ENCODE measurements at places on chromosomes 2 and 18.

GRCh38 chr18:59834267-59834666 lies 65.5 kb upstream of the PMAIP1 start:
- DNase-seq: no peak

GRCh38 chr2:67046591-67046990 lies 350.5 kb upstream of the ETAA1 start:
- DNase-seq: no peak

DNA sequence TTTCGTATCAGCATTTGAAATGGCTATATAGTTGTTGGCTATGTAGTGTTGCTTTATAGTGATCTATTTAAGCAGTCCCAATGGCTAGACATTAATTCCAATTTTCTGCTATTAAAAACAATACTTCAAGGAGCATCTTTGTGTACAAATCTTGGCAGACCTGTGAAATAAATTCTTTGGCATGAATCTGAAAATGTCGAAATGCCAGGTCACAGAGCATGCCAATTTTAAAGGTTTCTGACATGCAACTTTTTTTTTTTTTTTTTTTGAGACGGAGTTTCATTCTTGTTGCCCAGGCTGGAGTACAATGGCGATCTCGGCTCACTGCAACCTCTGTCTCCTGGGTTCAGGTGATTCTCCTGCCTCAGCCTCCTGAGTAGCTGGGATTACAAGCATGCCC lies 26.8 kb upstream of the CABLES1 start:
- DNase-seq: no peak

DNA sequence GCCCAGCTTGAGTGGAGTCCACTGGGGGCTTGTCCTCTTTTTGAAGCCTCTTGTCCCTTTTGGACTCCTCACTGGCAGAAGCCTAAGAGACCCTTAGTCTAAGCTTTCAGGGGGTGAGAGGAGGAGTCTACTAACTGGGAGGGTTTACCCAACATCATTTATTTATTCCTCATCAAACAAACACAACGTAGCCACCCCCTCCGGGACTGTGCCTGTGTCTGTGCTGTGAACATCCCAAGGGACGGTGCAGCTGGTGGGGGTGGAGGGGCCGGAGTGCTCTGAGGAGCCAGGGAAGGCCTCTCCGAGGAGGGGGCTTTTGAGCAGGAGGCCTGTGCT lies 42.7 kb upstream of the TAF1B start:
- DNase-seq: no peak

DNA sequence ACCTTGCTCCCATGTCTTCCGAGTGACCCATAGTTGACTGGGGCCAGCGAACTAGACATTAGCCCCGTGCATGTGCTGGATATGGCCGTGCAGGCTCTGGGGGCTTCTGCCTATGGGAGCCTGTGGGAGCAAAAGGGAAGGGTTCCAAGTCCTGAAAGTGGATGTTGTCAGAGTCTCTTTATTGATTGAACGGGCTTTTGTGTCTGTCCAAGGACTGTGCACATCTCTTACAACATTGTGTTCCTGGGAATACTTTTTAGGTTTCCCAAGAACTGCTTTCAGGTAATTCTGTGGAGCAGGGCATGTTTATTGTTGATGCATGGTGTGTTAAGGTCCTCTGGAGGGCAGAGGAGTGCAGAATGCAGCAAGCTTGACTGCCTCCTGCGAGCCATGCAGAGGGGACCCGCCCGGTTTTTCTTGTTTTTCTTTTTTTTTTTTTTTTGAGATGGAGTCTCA lies 5.0 kb downstream of the RNF144A start:
- DNase-seq: no peak

DNA sequence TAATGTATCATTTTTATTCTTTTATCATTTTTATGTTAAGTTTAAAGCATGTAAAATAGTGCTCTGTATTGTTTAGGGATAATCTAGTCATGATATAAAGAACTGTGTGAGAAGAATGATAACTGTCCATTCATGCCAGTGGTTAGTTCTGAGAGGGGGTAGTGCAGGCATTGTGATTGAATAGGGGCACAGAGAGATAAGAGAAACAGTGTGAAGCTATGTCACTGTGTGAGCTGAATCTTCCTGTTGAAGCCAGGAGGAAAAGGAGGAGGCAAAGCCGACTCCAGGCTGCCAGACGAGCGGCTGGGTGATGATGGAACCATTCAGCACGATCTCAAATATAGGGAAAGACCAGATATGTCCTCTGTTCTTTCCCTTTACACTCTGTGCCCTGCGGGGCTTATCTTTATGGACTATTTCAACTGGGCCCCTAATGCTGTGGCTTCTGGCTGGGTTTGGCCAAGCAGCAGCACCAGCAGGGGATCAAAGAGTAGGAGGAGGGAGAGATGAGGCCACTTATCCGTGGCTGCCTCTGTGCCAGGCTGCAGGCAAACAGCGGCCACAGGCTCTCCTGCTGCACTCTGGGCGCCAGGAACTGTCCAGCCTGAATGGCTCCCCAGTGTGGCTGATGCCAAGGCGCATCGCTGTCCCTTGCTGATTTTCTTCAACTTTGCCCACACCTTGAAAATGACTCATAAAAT lies 128.0 kb downstream of the SPP2 start:
- no peak for DNase-seq

DNA sequence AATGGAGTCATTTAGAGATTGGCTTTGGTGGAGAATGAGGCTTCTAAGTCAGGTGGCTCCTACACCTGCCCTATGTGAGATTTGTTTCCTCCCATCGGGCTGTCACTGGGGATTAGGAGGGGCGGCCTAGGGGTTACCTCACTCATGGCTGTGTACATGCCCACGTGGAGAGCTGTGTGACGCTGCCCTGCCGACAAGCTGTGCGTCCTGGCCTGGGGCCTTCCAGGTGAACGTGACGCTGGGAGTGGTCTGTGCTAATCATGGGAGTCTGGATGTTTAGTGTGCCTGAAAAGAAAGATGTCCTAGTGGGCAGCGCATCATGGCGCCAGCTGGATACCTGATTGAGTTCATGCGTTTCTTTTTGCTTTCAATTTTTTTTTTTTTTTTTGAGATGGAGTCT lies 14.0 kb downstream of the ASB1 start:
- DNase-seq: no peak

DNA sequence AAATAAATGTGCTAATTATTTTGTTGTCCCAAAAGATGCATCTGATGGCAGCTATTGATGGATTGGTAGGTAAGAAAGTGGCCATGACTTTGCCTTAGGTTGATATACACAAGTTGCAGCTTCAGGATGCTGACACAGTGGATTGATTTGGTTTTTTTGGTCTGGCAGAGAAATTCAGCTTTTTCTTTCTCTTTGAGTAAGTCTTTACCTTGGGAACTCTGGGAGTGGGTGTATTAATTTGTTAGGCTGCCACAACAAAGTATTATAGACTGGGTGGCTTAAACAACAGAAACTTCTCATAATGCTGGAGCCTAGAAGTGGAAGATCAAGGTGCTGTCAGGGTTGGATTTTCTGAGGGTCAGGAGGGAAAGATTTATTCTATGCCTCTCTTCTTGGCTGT lies 19.8 kb upstream of the ICOS start:
- DNase-seq: no peak

- no peak for DNase-seq
Observed at GRCh38 chr2:231676243-231676642, 32.1 kb upstream of the PTMA start.

DNA sequence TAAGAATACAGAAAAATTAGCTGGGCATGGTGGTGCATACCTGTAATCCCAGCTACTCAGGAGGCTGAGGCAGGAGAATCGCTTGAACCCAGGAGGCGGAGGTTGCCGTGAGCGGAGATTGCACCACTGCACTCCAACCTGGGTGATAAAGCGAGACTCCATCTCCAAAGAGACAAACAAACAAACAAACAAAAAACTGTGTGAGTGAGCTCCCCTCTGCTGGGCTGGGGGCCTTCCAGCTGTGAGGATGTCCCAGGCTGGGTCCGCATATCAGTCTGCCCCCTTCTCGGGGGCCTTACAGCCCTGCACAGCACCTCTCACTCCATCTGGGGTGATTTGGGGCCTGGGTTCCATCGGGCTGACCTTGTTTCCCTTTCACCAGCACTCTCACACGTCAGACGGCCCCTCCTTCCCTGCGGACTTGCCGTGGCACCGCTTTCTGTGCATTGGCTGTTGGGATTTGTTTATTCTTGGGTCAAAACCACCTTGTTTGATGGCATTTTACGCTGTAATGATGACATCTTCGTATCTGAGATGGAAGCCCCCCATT lies 2.8 kb upstream of the KLHL30 start:
- DNase-seq: no peak

DNA sequence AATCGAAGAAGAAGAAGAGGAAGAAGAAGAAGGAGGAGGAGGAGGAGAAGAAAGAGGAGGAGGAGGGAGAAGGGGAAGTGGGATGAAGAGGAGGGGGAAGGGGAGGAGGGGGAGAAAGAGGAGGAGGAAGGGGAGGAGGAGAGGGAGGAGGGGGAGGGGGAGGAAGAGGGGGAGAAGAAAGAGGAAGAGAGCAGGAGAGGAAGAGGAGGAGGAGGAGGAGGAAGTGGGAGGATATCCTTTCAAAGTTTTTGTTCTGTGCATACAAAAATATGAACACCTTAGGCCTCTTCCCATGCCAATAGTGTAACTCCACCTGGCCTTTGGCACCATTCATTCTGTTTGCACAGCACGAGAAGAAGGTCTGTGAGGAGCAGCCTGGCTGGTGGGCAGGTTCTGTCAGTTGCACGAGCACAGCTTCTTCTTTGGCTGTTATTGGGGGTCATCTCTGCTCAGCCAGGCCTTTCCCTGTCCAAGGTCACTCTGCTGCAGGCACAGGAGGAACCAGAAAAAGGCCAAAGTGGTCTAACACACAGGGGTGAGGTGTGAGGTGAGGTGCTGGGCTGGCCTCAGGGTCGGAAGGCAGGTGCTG lies 25.8 kb upstream of the PLB1 start:
- DNase-seq: no peak

- DNase-seq: no peak
Observed at GRCh38 chr18:50074404-50074803, 120.5 kb downstream of the MYO5B start.

DNA sequence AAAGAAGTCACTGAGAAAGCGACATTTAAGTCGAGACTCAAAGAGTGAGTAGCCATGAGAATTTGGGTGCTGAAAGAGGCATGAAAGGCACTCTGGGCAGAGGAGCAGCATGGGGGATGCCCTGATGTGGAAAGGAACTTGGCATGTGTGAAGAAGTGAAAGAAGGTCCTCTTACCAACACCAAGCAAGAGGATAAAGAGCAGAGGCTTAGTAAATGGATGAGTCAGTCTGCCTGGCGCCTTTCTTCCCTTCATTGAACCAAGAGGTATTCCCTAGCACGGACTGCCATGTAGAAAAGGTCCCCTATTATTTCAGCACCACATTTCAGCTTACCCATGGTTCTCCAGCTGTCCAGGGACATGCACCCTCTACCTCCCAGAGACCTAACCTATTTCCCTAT lies 221.1 kb upstream of the NRP2 start:
- DNase-seq: no peak

DNA sequence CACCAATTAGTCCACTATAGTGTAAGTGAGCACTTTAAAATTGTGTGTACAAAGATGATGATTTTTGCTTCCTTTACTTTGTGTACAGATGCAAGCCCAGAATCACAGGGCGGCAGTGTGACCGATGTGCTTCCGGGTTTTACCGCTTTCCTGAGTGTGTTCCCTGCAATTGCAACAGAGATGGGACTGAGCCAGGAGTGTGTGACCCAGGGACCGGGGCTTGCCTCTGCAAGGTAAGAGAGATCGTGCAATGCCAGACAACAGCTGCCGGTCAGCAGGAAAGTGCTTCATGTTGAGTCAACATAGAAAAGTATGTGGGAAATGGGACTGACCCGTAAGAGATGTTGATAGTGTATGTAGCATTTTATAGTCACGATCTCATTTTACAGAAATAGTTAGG lies 156.8 kb upstream of the TTC39C start:
- no peak for DNase-seq

DNA sequence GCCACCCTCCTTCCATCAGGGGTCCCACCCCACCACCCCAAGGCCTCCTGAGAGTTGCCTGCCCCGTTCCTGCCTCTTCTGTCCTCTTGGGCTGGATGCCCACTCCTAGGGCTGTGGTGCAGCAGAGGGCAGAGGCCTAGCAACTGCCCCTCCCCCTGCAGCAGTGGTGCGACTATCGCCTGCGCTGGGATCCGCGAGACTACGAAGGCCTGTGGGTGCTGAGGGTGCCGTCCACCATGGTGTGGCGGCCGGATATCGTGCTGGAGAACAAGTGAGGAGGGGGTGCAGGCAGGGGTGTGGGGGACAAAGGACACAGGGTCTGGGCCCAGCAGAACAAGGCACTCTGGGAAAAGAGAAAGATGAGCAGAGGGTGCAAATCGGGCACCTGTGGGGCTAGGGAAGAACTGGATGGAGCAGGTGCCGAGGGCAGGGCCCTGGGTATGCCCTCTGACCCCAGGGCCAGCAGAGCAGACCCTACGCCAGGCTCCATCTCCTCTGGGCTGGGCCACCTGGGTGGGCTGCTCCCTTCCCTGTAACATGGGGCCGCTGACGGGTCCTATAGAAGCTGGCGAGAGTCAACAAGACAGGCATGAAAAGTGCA lies 1.0 kb downstream of the CHRNG start:
- DNase-seq: no peak

DNA sequence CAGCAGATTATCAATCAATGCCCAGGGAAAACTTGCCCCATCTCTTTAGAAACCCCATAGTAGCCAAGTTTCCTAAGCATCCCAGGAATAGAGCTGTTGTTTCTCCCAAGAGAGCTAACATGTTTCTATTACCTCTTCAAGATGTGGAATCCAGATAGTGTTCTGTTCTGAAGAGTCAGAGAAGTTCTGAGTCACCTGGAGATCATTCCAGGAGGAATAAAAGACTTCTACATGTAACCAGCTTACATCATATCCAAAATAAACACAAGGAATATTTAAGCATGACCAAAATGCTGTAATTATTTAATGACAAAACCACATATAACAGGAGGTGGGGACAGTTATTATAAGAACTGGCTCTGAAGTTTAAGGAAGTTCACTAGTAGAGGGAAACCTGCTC lies 51.0 kb upstream of the GORASP2 start:
- no peak for DNase-seq

- no peak for DNase-seq
Observed at GRCh38 chr2:45242161-45242741, 233.0 kb upstream of the SIX2 start.

GRCh38 chr2:216006164-216006663 lies 7.1 kb downstream of the MREG start:
- DNase-seq: no peak

GRCh38 chr2:48725696-48726494 lies 29.6 kb downstream of the LHCGR start:
- no peak for DNase-seq

GRCh38 chr2:117128461-117128860 lies 686.0 kb upstream of the DDX18 start:
- DNase-seq: no peak

GRCh38 chr2:106269591-106270291 lies 75.6 kb upstream of the UXS1 start:
- no peak for DNase-seq

- no peak for DNase-seq
Observed at GRCh38 chr2:232417489-232417888, 10.8 kb downstream of the ALPG start.

DNA sequence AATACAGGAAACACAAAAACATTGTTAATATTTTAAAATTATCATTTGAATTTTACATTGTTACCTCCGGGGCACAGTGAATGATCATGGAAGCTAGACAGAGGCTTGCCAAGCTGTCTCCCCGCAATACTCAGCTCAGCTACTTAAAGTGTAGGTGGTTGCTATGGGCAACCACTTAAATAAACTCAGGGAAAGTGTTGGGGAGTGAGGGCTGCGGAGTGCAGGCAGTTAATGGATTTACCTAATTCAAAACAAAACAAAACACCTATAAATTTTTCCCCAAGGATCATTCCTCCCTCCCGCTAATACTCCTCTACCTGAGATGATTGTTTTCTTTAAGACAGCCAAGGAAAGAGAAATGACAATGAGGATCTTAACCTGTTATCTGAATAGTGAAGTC lies 349.5 kb downstream of the TGIF1 start:
- DNase-seq: no peak

Measured in activated T-cell treated with anti-CD3 and anti-CD28 coated beads for 4 hours (primary cell).